ENCODE measurements at places on chromosomes 6 and 20.

DNA sequence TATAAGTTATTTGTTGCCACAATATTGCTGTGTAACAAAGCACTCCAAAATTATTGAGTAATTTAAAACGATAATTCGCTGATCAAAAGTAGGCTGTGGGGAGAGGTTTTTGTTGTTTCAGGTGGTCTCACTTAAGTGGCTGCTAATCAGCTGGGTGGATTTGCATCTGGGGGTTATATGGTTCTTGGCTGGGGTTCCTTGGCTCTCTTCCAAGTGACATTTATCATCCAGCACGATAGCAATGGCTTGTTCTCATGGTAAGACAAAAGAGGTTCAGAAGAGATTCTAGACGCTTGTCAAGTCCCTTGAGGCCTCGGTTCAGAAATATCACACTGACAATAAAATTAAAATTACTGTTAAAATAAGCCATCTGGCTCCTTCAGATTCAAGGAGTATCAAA, 1648.8 kb downstream of the GRIK2 start:
- ATAC-seq = no peak

DNA sequence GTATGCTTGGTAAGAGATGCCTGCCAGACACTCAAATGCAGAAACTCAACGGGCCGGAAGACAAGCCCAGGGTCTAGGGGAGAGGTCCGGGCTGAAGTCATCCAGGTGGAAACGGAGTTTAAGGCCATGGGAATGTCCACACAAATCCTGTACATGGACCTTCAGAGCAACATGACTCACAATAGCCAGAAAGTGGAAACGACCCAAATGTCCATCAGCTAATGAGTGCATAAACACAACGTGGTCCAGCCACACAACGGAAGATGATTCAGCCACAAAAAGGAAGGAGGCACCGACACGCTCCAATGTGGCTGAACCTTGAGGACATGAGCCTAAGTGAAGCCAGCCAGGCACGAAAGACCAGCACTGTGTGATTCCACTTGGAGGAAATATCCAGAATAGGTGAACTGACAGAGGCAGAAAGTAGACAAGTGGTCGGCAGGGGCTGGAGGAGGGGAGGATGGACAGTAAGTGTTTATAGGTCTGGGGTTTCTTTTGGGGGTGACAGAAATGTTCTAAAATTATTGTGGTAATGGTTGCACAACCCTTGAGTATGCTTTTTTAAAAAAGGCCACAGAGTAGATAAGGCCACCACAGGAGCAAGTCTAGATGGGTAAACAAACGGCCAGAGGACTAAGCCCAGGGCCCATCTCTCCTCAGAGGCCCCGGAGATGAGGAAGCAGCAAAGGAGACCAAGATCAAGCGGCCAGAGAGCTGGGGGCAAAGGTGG, 105.6 kb downstream of the PREX1 start:
- ATAC-seq = no peak

DNA sequence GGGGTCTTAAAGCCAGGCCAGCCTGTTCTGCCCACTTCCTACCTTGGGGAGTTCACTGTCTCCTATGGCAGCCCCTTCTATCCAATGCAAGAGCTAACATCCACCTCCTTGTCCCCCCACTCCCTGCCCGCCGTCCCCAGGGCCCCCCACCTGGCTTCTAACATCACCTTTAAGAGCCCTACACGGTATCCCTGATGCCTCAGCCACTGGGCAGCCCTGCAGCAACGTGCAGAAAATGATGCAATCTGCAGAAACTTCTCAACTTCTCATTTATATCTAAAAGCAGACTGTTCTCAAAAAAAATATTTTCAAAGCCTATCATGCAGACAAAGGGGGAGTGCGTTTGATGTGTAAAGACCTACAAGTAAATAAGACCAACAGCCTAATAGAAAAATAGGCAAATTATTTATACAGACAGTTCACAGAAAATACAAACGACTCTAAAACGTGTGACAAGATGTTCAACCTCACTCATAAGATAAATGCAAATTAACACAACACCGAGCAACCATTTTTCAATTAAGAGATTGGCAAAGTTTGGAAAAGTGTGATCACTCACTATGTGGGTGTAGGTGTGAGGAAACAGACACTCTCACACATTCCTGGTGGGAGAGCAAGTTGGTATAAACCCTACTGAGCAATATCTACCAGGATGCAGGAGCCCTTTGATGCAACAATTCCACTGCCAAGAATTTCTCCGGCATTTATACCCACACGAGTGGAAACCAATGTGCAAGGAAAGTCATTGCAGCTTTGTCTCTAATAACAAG, 15.1 kb upstream of the HCK start:
- no peak for ATAC-seq

GRCh38 chr6:147207351-147207750, 3.1 kb downstream of the STXBP5 start:
- no peak for ATAC-seq

DNA sequence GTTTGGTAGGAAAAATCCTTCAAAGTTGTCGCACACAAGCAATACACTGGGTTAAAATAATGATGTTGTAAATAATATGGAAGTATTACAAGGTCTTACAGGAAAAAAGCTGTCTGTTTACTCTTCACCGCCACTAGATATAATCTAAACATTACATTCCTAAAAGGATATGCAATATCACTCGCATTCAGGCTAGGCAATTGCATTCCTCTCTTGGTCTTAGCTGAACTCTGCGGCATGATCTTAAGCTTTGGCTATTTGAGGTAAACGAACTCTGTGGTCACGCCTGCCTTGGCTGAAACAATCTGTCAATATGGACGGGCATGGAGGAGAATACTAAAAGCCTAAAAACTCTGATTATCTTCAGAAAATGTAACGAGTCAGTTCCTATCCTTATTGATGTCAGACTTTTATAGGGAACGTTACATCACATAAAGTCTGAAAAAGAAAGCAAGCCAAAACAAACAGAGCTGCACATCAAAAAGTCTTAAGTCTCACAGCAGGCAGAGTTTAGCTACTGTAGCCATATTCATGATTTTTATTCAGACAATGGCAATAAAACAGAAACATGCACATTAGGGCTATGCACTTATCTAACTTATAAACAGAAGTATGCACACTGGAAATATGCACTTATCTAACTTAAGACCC, 30.8 kb upstream of the FILIP1 start:
- no peak for ATAC-seq

- ATAC-seq = no peak
Measured at GRCh38 chr6:135299256-135299655, 118.1 kb downstream of the MYB start.

DNA sequence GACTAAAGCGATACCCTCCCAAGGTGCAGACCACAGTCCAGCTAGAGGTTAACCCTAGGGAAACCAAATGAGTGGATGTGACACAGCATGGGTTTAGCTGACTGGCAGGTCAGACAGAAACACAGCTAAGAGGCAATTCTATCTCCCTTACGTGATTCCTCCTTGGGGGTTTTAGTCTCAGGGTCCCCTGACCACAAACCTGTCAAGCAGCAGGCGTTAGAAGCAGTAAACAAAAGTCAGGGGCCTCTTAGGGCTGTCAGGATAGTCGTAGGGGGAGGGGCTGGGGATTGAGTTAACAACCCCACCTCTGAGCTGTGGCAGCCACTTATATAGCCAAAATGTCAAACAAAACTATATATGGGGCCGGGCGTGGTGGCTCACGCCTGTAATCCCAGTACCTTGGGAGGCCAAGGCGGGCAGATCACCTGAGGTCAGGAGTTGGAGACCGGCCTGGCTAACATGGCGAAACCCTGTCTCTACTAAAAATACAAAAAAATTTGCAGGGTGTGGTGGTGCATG, 13.6 kb downstream of the KCNK5 start:
- ATAC-seq = no peak

GRCh38 chr6:132128424-132128823, 177.3 kb upstream of the CCN2 start:
- no peak for ATAC-seq

- no peak for ATAC-seq
Measured at GRCh38 chr20:19834783-19835182, 76.7 kb downstream of the RIN2 start.

DNA sequence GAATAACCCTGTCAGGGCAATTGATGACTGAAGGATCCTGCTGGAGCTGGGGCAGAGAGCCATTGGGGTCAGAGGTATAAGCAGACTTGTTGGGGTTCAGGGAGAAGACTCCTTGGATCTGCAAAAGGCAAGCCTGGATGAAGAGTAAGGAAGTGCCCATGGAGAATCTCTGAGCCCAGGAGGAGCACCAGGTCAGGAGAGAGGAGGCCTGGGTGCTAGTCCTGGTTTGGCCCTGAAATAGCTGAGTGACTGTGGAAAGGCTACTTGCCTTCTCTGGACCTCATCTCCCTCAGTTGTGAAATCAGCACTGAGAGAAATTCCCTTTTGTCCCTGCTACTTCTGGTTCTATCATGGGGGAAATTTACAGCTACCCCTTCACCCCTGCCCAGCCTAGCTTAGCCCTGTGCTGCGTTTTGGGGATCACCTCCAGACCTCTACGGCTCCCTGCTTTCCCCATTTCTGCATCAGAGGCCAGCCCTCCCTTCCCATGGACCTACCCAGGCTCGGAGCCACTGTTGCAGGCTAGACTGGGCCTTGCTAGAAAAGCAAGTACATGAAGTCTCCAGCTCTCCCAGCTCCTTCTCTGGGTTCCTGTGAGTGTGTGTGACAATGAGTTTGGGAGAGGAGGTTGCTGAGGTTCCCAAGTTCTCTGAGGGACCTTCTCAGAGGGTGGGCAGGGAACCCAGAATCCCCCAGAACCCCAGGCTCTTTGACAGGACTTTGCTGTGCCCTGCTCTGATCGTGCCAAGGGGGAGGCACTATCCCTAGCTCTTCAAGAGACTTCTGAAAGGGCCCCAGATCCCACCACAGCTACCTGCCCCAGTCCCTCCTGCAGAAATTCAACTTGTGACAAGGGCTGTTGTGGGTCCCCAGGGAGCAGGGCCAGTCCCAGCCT, 2.3 kb upstream of the NCR2 start:
- ATAC-seq = no peak

GRCh38 chr20:13373400-13373799, 152.3 kb downstream of the ISM1 start:
- no peak for ATAC-seq

- ATAC-seq = no peak
Measured at GRCh38 chr6:119661628-119662027, 312.1 kb upstream of the MAN1A1 start.

DNA sequence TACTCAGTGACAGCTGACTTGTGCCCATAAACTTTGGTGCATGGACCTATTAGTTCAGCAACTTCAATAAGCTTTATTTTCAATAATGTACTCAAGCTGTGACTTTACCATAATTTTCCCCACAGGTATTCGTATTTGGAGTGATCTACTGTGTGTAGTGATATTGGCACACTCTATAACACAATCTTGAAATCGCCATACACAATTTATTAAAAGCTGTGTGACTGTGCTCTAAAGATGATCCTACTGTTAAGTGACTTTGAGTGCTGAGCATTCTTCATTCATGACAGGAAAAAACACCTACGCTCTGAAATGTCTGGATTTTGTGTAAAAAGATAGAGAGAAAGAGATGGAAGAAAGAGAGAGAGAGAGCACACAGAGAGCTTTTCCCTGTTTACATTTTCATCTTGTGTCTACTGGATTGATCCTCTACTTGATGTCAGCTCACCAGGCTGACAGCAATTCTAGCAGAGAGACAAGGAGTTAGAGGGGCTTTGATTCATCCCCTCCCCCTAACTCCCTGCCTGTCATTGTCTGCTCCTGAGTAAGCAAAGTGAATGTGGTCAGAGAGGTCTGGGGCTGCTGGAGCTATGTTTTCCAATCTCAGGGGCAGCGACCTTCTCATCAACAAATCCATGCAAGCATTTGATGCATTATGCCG, 538.7 kb upstream of the POU3F2 start:
- no peak for ATAC-seq

DNA sequence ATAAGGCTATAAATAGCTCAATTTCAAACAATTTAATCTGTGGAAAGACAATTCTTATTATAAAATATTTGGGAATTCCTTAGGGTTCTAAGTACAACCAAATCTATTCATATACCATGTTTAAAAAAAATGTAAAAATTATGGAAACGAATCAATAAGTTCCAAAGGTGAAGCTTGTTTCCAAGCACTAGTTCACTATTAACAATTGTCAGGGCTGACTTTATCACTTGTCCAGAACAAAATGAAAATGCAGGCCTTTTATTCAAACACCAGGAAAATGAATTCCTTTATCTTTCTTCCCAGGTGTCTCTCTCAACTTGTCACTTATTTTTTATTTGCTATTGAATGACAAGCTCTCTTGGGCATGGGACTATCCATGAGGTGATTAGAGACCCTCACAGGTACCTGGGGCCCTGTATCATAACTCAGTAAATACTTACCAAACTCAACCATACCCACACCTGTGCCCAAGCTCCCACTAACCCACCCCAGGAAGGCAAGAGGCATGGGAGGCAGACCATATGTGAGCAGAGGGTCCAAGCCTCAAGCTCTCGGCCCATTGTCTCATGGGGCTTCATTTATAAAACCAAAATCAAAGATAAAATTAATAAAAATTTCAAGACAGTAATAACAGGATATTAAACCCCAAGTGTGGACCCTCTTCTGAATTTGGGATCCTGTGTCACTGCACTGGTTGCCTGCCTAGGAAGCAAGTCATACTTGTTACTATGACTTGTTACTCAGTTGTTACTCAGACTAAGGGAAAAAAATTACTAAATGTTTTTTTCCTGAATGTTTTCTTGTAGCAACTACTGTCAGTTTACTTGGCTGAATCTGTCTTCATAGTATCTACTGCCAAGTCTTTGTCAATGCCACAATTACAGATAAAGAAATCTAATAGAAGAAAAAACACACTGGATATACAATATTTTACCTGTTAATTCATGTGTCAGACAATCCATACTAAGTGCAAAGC, 54.7 kb downstream of the PTPRK start:
- ATAC-seq = no peak

DNA sequence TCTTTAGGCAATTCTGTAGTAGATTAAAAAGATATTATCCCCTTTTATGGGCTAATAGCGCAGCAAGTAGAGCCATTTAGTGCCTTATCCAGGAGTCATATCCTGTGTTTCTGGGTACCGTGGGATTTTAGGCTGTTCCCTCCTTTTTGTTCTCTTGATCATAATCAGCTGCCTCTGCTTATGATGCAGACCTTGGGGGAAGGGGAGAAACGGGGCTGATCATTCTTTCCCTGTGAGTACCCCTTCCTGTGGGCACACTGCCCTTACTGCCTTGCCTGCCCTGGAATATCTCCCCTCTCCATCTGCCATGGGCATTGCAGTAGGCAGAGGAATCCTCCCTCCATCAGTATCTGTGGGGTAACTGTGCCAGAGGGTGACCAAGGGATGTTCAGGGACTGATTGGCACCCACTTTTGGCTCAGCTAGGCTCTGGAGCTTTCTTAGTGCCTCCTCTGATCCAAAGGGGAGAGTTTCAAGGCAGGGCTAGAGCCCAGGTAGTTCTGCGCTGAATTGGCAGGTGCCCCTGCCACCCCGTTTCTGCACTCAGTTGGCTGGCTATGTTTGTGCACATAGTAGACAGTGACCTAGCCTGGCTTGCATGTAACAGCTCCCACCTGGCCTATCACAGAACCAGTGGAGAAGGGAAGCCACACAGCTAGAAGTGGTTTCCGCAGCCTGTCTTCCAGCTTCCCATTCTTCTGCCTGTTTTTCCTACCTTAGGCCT, 103.3 kb downstream of the FIG4 start:
- no peak for ATAC-seq

Data from activated CD4-positive, CD25-positive, alpha-beta regulatory T cell treated with anti-CD3 and anti-CD28 coated beads, Interleukin-2, amount 50 U/mL, for 24 hours (primary cell).